ENCODE measurements at places on chromosomes 3 and 15.

DNA sequence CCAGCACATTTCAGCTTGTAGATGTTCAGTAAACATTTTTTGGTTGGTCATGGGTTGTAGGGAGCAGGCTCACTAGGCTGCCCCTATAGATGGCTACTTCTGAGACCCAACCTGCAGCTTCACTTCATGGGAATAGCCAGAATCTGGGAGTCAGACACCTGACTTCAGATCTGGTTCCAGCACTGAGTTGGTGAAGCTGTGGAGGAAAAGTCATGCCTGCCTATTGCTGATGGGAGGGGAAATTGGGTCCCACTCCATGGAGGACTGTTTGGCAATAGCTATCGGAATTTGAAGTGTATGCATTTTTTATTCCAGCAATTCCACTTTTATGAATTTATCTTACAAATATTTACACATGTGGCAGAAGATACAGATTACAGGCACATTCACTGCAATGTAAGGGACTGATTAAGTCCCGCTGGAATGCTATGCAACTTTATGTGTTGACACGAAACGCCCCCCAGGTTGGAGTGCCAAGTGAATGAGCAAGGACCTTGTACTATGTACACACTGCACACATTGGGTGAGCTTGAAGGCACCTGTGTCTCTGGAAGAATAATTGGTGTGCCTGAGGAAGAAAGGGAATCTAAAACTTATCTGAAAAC is 7.8 kb upstream of the CCR1 start:
- DNase-seq, result no peak

DNA sequence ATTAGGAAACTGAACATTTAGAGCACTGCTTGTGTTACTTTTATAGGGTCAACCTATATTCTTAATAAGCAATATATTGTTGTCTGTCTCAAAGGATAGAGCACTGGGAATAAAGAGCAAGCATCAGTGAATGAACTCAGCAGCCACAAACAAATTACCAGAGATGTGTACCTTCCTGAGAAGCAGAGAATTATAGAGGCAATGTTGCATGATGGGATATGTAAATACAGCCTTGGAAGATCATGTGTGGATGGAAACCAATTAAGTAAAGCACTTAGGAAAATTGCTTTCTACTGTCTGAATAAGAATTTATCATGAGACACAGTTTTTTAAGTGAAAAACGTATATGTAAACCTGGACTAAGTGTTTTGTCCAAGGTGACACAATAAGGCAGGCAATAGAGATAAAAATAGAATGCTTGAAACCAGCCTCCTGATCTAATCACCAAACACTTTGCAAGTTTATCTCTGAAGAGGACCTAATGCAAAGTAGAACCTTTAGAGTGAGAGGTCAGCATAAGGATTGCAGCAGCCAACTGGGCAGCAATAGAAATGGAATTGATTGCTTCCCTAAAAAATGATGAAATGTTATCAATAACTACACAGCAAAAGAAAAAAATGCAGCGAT is 848.0 kb downstream of the TUSC7 start:
- no peak for DNase-seq

GRCh38 chr3:43512754-43513404 is 108.9 kb downstream of the ANO10 start:
- DNase-seq, result no peak

DNA sequence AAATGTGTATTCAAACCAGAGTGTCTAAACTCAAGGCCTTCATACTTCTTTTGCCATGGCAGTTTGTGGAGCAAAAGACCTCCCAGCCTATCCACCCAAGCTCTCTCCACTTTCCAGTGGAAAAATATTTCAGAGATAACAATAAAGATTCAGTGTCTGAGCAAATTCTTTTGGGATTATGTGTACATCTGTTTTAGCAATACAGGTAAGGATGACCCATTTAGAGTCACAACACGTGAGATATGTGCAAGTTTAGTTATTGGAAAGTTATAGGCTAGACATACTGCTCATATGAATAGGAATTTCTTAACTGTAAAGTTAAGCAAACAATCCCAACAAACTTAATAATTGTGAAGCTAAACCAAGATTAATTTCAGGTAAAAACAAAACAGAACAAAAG is 174.5 kb upstream of the LRIG1 start:
- DNase-seq, result no peak

DNA sequence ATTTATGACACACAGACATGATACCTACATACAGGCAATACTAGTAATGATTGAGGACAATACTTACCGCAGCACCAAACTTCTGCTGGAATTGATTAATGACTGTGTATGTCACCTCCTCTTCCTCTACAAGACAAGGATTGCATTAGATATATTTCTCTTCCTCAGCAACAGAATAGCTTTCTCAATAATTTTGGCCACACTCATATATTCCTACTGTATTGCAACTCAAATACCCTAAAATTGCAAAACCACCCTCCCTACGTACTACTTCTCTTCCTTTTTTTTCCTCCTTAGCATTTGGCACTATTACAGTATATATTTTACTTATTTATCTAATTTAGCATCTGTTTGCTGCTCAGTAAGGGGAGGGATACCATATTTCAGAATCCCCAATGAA is 14.8 kb downstream of the EXD1 start:
- DNase-seq, result no peak

DNA sequence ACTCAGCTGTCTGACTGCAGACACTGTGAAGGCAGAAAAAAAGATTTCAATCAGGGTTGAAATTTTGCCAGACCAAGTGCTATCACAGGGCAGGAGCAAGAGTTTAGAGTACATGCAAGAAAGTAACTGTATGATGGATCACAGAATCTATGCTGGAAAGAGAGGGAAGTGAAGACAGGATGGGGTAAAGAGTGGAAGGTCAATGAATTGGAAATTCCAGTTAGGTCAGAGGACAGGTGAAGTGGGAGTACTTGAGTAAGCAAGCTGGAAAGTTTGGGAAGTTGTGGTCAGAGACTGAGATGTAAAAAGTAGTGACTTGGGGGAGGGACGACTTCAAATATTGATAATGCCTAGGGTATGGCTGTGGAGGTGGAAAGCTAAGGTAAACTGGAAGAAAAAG is 7.2 kb downstream of the SPG11 start:
- DNase-seq, result no peak

GRCh38 chr3:154421083-154421482 is 8.9 kb downstream of the GPR149 start:
- no peak for DNase-seq

DNA sequence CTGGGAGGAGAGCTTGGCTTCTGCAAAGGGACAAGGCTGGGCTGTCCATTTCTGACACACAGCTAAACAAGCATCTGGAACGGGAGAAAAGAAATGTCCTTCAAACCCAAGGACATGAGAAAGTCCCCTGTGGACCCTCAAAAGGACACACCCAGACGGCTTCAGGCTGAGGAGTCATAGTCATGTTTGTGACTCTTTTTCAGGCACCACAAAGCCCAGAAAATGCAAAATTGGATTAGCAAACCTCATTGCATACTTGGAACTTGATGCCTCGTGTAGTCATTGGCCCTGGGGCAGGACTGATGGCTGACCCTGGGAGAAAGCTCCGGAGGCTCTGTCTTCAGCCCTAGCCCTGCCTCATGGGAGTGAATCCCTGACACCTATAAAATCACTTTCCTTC is 21.5 kb downstream of the FAM174B start:
- no peak for DNase-seq

- DNase-seq, result no peak
Observed at GRCh38 chr3:48477959-48478520, 25.9 kb downstream of the SHISA5 start.

- DNase-seq, result peak; percentile 50
Observed at GRCh38 chr3:73786321-73786807, 161.6 kb upstream of the PDZRN3 start.

GRCh38 chr3:129610276-129610675 is 3.8 kb upstream of the PLXND1 start:
- DNase-seq, result no peak

DNA sequence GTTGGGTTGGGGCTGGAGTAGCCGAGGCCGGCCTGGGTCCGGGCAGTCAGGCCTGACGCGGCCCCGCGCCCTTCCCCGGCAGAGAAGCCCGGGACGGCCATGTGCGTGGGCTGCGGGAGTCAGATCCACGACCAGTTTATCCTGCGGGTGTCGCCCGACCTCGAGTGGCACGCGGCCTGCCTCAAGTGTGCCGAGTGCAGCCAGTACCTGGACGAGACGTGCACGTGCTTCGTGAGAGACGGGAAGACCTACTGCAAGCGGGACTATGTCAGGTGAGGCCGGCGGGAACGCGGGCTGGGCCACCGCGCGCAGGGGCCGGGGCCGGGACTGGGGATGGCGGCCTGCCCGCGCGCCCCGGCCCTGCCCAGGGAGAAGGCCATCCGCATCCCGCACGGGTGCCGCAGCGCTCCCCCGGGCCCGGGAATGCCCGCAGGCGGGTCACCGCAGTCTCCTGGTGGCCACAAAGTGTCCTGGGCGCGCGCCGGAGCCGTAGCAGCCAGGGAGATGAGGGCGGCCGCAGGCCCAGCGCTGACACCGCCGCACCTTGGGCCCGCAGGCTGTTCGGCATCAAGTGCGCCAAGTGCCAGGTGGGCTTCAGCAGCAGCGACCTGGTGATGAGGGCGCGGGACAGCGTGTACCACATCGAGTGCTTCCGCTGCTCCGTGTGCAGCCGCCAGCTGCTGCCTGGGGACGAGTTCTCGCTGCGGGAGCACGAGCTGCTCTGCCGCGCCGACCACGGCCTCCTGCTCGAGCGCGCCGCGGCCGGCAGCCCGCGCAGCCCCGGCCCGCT is 1.3 kb downstream of the ISL2 start:
- no peak for DNase-seq

GRCh38 chr15:85652457-85652856 is 142.3 kb downstream of the KLHL25 start:
- no peak for DNase-seq

GRCh38 chr15:86115145-86115801 is 35.6 kb downstream of the AGBL1 start:
- DNase-seq, result no peak

GRCh38 chr3:57234613-57235575 is 7.4 kb downstream of the APPL1 start:
- DNase-seq, result no peak

- DNase-seq, result no peak
Observed at GRCh38 chr3:101466465-101467309, 46.3 kb downstream of the SENP7 start.

- no peak for DNase-seq
Observed at GRCh38 chr3:171416061-171416460, 44.1 kb downstream of the TNIK start.

DNA sequence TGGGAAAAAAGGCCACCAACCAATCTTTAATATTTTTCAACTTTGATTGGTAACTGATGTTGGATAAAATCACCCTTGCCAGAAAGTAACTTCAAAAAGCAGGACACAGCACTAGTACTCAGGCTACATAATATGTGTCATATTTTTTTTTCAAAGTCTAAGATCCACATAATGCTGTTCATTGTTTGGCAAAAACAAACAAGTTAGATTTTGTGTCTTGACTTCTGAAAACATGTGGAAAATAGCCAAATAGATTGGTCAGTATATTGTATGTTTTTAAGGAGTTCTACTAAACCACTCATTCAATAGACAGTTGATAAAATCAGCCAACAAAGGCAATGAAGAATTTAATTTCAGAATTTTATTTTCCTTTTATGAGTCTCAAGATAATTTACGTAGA is 111.7 kb upstream of the CCDC54 start:
- DNase-seq, result no peak

DNA sequence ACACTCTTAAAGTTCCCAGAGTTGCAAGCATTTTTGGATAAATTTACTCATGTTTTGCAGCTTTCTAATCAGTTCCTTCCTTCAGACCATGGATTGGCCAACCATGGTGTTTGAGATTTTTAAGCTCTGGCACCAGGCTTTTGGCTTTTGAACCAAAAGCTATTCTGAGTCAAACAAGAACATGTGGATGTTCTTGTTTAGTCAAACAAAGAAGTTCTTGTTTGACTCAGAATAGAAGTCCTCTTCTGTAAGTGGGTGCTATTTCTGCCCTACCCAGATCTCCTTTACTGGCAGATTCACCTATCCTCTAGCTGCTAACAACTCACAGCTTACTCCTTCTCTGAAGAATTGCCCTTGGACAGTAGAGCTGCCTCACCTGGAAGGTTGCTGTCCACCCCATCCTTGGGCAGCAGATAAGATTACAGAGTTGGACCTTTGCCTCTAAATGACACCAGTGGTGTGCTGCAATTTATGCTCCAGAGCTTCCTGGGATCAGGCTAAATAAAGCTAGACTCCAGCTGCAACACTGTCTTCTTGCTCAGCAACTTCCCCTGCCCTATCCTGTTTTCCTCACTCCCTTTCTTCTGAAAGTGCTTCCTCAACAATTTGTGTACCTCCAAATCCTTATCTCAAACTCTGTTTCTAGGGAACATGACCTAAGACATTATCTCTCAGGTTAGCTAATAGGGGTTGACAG is 65.6 kb downstream of the COL6A6 start:
- DNase-seq, result no peak

GRCh38 chr3:54917174-54917573 is 10.7 kb downstream of the LRTM1 start:
- DNase-seq, result no peak

DNA sequence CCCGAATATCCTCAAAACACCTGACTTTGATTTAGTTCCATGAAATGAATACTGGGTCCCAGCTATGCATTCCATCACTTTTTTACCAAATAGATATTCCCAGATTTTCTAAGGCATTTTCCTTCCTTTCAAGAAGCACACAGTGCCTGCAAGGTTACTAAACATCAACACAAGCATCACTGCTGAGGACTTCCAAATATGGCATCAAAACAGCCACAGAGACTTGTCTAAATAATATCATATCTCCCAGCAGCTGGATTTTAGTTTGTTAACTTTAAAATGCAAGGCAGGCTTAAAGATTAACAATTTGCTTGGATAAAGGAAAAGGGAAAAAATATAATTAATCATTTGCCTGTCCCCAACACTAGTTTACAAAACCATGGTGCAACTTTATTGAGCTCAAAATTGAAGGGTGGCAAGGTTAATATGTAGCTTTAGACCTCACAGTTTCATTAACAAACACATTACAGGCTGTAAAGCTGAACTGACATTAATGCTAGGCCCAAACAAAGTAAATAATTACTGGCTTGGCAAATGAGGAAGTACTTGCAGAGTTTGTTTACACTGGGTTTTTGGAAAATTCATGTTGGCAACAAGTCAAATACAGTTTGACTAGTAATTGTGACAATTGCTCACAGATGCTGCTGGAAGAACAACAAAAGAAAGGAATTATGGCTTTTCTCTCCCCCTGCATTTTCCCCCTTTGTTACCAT is 401.7 kb upstream of the CDIN1 start:
- no peak for DNase-seq

DNA sequence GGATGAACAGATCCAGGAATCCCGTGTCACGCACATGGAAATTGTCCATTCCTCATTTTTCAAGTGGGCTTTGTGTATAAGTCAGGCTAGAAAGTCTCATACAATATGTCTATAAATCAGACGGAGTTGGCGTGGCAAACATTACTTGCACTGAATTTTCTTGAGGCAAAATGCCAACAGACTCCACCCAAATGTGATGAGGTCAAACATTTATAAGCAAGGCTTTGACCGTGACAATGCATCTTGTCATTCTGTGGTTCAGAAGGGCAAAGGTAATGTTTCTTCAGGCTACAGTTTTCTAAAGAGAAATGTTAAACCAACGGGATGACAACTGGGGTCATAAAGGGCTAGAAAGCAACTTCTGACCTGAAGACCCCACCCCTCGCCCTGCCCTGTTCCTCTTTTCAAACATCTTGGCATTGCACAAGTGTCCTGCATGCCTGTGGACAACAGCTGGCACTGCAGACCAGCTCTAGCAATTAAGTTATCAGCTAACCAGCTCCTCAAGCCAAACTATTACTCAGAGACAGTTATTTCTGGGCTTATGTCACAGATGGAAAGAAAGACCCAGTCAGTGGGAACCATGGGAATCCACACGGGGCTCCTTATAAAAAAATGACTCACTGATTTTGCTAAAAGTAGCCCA is 36.5 kb upstream of the SPTBN5 start:
- no peak for DNase-seq

All from spinal cord (tissue), 10 donors.